NCI-H2029 (cell line): ENCODE measurements at places on chromosomes 1 and 21.

GRCh38 chr1:119554183-119554582 lies 47.2 kb downstream of the HSD3B1 start:
- peak; percentile 58 for DNase-seq

DNA sequence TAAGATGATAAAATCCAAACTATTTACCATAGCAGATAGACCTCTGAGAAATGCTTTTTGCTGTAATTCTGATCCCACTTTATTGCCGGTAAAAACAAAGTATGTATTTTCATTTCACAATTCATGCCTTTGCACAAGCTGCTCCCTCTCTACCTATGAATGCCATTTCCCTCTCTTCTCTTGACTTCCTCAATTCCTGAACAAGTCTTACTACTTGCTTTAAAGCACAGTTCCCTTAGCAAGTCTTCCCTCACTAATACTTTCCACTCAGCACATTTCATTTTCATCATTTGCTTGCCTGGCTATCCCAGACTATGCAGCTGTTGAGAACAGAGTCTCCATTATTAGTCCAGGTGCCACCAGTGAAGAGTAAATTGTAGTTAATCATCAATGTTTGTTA lies 13.8 kb downstream of the GPATCH2 start:
- no peak for DNase-seq

DNA sequence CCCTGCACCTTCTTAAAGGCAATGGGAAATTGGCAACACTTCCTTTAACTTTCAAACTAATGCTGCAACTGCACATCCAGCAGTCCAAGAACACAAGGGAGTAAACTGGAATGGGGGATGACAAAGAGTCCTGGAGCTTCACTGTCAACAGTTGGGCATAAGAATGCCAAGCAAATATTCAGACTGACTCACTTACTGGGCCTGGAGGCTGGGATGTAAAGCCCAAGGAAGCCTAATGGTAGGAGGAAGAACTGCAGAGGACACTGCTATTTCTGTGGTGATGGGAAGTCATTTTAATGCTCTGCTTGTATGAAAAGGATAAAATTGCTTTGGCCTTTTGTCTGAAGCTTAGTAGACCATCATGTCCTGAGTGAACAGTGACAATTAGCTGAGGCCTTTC lies 15.7 kb upstream of the DMRTA2 start:
- DNase-seq = no peak

DNA sequence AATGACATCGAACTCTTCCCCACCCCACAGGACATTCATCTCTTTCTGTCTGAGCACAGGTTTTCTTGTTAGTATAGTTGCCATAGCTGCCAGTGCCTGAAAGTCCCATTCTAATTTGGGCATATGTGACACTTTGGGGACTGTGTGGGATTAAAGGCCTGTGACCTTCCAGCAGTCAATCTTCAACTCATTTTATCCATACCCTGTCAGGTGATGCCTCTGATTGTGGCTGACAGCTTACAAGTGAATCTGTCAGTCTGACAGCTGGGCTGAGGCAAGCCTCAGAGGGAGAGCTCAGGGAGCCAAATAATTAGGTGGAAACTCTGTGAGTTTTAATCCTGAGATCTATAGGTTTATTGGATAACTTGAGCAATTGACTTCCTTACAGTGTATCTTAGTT lies 29.6 kb downstream of the ZCCHC17 start:
- no peak for DNase-seq

GRCh38 chr1:177862916-177863315 lies 106.9 kb downstream of the SEC16B start:
- no peak for DNase-seq

GRCh38 chr1:119743776-119744597 lies 24.7 kb downstream of the HMGCS2 start:
- DNase-seq = peak; percentile 40

DNA sequence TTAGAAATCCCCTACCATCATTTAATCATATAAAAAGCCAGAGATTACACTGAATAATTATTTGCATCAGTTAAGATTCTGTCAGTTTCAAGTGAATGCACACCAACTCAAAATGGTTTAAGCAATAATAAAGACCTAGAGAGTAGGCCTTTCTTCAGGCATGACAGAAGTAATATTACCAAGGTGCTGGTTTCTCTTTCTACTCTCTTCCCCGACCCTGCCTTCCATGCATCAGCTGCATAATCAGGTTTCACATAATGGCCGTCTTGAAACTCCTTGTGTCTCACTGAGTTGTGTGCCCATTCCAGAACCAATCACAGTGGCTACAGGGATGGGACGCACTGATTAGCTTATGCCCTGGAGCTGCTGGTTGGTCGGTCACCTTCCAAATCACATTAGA lies 103.5 kb upstream of the SERTAD4 start:
- no peak for DNase-seq

DNA sequence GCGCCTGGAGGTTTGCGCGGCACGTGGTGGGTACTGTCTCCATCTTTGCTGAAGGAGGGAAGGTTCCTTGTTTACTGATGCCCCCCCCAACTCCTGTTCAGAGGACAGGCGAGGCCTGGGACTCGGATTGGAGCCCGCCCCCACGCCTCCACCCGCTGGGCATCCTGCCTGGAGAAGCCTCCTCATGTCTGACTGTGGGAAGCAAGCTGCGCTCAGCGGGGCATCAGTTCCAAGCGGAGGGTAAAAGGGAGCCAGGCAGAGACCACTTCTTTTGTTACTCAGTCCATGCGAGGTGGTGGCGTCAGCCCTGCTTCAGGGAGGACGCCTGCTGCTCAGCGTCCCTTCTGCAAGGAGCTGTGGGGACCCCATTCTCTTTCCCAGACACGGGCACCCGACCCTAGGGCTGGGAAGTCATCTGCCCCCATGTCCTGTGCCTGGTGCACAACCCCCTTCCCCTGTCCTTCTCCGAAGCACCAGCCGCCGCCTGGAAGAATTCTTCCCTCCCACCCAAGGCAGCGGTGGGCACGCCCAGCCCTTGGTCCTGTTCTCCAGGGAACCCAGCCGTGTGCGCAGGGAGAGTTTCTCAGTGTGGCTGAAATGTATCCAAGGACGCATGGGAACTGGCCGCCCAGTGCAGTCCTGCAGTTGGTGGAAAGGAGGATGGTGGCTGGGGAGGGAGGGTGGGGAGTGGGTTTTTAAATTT lies 414.0 kb downstream of the CAMTA1 start:
- DNase-seq = no peak

DNA sequence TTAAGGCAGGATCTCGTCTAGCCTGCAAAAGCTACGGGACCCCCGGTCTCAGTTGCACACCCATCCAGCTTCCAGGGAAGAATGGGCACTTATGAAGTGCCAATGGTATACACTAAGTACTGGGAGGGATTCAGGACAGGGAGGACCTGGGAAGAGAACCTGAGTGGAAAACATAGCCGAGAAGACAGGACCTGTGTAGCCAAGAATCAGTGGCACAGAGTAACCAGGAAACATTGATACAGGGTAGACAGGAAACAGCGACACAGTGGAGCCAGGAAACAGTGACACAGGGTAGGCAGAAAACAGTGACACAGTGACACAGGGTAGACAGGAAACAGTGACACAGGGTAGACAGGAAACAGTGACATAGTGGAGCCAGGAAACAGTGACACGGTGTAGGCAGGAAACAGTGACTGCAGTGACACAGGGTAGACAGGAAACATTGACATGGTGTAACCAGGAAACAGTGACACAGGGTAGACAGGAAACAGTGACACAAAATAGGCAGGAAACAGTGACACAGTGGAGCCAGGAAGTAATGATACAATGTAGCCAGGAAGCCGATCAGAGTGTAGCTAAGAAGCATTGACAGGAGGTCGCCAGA lies 138.0 kb upstream of the ARHGEF16 start:
- no peak for DNase-seq

- DNase-seq = no peak
Observed at GRCh38 chr1:110945626-110946025, 18.1 kb downstream of the LRIF1 start.

DNA sequence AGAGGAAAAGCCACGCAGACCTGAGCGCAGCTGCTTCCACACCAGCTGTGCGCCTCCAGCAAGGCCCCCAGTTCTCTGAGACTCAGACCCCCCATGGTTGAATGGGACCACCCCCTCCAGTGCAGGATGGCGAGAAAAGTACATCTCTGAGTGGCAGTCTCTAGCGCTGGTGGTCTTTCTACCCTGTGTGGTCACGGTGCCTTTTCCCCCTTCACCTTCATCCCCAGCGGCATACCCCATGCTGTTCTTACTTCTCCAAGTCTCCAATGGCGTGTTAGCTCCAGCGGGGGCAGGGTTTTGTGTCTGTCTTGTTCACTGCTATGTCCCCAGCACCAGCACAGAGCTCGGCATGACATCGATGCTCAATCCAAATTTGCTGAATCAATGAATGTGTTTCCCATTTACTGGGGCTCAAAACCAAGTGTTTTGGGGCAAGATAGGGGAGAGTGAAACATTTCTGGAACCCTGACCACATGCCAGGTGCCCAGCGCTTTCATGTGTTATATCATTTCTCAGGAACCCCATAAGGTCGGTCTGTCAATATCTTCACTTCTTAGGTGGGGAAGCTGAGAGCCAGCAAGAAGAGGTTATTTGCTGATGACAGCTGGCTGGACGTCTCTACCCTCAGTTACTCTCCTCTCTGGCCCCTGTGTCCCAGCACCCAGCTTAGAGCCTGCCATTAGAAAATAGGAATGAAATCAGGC lies 959 bp upstream of the SDC3 start:
- no peak for DNase-seq

DNA sequence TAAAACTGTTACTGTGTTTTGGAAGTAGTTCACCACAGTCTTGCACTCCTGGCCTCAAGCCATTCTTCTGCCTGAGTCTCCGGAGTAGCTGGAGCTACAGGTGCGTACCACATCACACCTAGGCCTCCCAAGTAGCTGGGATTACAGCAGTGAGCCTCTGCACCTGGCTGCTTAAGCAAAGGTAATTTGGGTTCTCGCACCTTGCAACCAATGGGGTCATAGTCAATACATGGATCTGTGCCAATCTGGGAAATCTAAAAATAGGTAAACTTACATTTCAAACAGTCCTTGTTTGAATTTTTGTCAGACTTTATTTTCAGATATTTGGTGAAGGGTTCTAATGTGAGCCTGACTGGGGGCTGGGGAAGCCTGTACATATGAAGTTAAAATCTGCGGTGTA lies 466.5 kb downstream of the PCP4 start:
- no peak for DNase-seq

- no peak for DNase-seq
Observed at GRCh38 chr1:200365897-200366426, 43.9 kb downstream of the ZNF281 start.

DNA sequence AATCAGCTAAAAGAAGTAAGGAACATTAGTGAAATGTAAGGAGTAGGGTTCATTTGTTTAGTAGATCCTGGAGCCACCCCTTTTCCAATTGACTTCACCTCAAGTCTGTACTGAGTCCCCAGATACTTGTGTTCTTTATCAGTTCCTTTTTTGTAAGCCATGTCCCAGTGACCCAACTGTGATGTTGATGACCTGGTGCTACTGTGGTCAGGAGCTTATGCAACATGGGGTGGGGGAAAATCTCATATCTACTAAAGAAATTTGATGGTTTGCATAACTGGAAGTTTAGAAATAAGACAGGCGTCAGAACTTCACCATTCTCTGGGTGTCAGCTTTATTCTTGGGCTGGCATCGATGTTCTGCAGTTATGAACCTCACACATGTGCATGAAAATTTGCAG lies 120.5 kb downstream of the LRRC7 start:
- no peak for DNase-seq

DNA sequence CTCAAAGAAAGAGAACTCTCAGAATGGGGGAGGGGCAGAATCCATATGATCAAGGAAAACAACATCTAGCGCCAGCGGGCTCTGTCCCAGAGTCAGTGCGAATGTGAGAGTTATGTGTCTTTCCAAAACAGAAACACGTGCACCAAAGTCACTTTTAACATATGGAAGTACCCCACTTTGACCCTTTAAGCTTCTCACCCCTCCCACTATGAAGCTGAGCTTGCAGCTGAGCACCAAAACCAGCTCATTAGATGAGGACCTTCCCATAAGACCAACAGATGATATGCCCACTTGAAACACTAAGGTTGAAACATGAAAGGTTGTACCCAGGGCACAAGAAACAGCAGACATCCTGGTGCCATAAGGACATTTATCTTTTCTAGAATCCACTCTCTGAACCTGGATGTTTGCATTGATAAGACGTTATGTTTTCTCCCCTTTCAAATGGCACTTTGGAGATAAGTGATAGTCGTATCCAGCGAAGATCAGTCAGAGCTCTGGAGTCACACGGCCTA lies 171.0 kb downstream of the TGFBR3 start:
- no peak for DNase-seq
